K562 (cell line): ENCODE measurements at places on chromosomes 5 and 9.

- DNase-seq: no peak
These were observed 105.7 kb downstream of the UGCG start for GRCh38 chr9:112002131-112002846.

DNA sequence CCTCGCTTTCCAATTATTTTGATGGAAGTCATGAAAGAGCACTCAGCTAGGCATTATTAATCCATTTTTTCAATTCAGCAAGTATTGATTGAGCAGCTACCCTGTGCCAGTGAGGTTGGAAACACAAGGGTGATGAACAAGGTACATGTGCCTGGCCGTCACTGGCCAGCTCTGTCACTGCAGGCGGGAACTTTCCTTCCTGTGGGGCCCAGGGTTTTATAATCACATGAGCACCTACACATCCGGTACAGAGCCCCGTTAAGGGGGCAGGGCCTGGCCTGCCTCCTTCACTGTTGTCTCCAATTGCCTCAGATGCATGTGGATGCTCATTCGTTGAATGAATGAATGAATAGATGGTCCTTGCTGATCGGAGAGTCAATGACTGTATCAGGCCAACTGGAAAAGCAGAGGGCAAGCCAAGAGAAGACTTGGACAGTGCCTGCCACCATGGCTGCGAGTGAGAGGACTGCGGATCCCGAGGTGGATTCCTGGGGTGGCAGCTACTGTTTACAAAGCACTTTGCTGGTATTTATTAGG lies 55.9 kb upstream of the KCNMB1 start:
- DNase-seq: no peak

DNA sequence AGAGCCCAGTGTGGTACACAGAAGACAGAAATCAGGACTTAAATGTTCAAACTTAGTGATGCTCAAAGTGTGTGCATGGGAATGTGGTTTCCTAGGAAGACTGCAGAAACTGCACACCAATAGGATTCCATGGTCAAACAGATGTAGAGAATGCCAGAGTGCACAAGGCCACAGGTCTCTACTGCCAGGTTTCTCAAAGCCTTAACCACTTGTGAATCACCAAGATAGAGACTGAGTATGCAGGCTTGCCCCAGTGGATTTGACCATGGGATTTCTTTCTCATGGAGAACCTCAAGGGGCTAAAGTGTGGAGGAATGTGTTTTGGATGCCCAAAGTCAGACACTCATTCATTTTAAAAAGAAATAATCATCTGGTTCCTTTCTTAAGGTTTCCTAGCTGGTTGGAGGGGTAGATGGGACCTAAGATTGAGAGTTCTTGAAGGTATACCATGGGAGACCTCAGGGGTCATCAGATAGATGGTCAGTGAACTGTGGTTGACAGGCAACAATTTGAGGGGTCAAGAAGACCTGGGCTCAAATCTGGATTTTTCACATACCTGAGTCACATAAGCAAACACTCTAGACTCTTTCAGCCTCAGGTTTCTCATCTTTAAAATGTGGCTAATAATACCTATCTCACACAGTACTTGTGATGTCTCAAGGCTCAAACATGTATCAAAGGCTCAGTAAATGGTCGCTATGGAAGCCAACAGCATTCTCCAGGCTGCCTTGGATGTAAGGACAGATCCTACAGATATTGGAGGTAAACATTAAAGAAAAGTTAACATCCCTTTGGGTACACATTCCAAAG lies 81.1 kb downstream of the BOD1 start:
- no peak for DNase-seq

GRCh38 chr5:322942-323879 lies 1.7 kb downstream of the AHRR start:
- no peak for DNase-seq

DNA sequence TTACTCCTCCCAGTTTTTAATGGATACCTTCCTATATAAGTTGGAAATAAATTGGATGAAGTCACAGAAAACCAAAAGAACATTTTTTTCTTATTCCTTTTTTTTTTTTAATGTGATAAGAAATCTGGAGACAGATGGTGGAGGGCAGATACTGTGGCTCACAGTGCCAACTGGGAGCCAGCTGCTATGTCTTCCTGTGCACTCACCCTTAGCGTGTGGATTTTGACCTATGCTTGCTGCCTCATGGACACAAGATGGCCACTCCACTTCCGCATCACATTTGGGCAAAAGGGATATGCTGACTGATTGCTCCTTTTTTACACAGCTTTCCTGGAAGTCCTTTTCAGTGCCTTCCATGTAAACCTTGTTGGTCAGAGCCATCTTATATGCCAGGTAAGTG lies 342.6 kb downstream of the MAN2A1 start:
- no peak for DNase-seq
